Aorta (tissue), 5 donors: ENCODE measurements at places on chromosomes 13 and 19. TPM values are rescaled to one million over a fixed set of nuclear protein-coding genes. Genes with fewer than 3 reads are reported as not detected.

Gene CXCL17
- 0.38 TPM for polyA plus RNA-seq

Gene FFAR3
- not detected for polyA plus RNA-seq

Gene ZAR1L
- not detected for polyA plus RNA-seq

Gene IGFL1
- not detected for polyA plus RNA-seq

Gene SGTA
- 30.6 TPM for polyA plus RNA-seq
